Stimulated activated naive CD4-positive, alpha-beta T cell treated with Interleukin-2 at 50 U/mL for 16 hours (primary cell): ENCODE measurements at places on chromosomes 6 and 20.

GRCh38 chr6:25675167-25675566 lies 23.2 kb downstream of the SCGN start:
- DNase-seq, result no peak

DNA sequence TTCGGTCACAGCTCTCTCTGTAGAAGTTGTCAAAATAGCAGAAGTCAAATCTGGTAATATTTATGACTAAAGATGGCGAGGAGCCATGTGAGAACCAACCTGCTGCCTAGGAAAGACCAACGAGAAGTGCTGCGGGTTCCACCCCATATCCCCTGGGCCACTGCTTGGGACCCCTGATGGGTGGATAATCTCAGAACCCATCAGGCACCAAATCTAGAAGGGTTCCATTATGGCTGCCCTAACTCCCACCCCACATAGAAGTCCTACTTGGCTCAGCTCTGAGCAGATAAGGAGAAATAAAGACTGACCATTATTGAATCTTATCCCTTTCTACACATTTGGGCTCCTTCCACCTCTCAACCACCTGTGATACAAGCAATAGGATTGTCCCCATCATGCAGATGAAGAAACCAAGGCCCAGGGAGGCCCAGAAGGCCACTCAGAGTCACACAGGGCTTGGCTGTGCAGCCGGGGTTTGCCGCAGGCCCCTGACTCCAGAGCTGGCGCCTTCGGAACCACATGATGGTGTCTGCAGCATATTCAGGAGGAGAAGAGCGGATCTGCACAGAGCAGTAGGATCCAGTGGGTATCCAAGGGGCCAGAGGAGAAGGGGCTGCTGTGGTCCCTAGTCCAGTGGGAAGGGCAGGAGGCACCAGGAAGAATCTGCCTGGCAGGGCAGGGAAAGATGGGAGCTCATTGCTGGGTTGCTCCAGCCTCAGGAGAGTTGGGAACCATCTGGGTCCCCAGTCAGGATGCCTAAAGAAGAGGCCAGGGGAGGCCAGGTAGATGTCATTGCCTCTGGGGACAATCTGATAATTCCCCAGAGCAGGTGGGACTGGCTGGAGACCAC lies 9.6 kb upstream of the PCMTD2 start:
- no peak for DNase-seq

DNA sequence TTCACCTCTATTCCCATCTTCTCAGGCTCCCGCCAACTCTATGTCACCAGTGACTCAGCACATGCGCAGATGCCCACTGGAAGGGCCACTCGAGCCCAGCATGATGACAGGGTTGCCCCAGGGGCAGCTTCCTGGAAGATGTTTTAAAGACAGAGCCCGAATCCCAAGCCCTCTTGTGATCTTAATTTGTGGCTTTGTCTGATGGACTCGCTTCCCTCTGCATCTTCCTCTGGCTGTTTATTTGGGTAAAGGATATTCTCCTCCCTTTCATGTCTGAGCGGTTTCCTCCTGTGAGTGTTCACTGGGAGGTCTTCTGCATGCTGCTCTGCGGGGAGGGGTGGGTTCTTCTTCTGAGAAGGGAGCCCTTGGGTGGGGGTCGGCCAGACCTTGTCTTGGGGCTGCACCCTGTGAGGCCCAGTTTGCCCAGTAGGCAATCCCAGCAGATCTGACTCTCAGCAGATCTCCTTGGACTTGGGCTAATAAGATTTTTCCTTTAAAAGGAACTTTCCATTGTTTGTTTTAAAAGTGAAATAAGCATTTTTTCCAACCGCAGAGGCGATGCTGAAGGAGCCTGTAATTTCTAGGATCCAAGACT lies 401.0 kb downstream of the CDC5L start:
- no peak for DNase-seq

DNA sequence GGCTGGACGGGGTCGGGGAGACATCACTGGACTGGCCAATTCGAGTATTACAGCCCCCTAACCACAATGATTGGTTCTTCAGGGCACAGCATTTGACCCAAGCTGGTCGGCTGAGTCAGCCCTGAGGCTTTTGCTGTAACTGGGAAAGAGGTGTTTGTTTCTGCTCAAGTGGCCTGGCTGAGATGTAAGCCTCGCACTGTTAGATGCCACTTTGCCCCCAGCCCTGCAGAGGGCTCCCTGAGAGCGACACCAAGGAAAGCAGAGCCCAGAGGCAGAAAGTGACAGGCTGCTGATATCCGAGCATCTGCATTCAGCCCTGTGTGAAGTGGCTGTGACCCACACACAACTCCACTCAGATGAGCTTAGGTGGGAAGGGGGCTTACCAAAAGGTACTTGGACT lies 19.4 kb downstream of the ERGIC3 start:
- no peak for DNase-seq

DNA sequence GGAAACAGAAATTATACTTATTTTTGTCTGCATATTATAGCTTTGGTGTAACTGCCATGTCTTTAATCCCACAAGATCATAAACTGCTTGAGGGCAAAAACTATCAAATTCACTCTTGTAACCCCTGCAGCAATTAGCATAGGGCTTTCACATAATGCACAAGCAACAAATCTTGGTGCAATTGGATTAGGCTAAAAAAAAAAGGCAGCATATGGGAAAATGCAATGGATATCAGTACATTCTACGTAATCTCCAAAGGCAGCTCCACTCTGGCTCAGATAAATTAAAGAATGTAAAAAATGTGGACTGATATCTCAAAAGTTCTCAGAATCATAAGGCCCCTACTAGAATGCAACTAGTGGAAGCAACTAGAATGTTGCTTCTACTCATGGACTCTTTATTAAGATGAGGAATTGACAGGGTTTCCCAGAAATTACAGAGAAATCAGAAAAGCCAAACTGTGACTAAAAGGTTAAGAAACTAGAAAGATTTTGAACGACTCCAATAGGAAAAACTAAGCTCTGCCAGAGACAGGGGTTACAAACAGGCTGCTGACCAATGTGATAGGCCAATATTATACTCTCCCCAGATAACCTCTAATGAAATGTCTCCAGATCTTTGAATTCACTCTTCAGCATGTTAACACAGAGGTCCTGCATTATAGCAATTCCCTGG lies 55.0 kb downstream of the FILIP1 start:
- DNase-seq, result no peak

DNA sequence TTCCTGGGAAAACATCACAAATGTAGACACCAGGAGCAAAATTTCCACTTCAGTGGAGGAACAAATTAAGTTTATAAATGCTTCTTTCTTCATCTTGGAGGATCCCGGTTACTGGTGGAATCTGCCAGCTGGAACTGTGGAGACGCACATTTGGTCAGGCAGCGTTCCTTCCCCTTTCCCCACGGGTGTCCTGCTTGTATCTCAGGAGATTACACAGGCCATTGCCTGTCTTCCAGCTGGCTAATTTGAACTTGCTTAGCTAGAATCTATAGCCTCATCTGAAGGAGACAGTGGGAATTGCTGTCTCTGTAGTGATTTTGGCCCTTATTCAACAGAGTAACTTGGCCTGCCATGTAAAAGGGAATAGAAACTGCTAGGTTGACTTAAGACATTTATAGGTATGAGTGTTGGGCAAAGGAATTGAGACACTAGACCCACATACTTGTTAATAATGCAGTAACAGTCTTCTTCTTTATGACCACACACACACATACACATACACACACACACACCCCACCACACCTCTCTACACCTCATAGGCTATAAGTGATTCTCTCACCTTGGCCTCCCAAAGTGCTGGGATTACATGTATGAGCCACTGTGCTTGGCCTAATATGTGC lies 34.4 kb downstream of the TSBP1 start:
- no peak for DNase-seq

GRCh38 chr6:119858901-119859300 lies 509.3 kb upstream of the MAN1A1 start:
- DNase-seq, result no peak
